ENCODE measurements at places on chromosomes 16 and 17. TPM values are rescaled to one million over a fixed set of nuclear protein-coding genes. Genes with fewer than 3 reads are reported as not detected.

CD300H gene
- total RNA-seq: not detected

EVPL gene
- not detected for total RNA-seq

OTOP2 gene
- total RNA-seq: not detected

TLCD1 gene
- 8.0 TPM for total RNA-seq

DEXI gene
- total RNA-seq: 38.5 TPM

C16orf78 gene
- total RNA-seq: not detected

NDUFB10 gene
- total RNA-seq: 132 TPM

HCRT gene
- total RNA-seq: not detected

MARVELD3 gene
- total RNA-seq: not detected

CFAP52 gene
- not detected for total RNA-seq

ABCC6 gene
- total RNA-seq: not detected

KATNIP gene
- 17.0 TPM for total RNA-seq

- H3K4me3 ChIP-seq: no peak overlapping the region
- H3K27me3 ChIP-seq: no peaks in the 10 kb centered on the region
- DNase-seq: no peak
- peaks cover 38% of the 10 kb centered on the region for H3K4me1 ChIP-seq
Measured at GRCh38 chr16:79318143-79318899, 282.2 kb downstream of the MAF start.

DNA sequence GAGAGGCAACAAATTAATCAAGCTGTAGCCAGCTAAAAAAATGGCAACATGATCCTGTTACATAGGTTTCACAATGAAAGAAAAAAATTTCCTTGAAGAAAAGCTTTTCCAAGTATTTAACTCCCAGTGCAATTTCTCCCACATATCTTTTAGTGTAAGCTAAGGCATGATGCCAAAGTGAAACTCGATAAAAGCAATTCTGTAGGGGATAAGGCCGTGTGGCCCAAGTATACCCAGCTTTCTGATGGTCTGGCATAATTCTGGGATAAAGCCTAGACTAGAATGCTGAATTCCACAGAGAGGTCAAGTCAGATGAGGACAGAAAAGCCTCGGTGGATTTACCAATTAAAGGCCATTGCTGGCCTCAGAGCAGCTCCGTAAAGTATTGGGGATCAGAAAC lies 36.2 kb downstream of the CTCF start:
- no peak for DNase-seq
- H3K27ac ChIP-seq: no peak overlapping the region
- peaks cover 14% of the 10 kb centered on the region for H3K36me3 ChIP-seq
- H3K4me3 ChIP-seq: no peak overlapping the region

- H3K4me3 ChIP-seq: no peak overlapping the region
- DNase-seq: no peak
- H3K36me3 ChIP-seq: no peaks in the 10 kb centered on the region
- no peaks in the 10 kb centered on the region for H3K27me3 ChIP-seq
Measured at GRCh38 chr16:64626776-64627175, 495.1 kb downstream of the CDH11 start.

GRCh38 chr16:732332-732731 lies 5.4 kb downstream of the HAGHL start:
- peaks cover 11% of the 10 kb centered on the region for H3K4me1 ChIP-seq
- no peak for DNase-seq
- H3K4me3 ChIP-seq: no peak overlapping the region
- no peaks in the 10 kb centered on the region for H3K27me3 ChIP-seq

DNA sequence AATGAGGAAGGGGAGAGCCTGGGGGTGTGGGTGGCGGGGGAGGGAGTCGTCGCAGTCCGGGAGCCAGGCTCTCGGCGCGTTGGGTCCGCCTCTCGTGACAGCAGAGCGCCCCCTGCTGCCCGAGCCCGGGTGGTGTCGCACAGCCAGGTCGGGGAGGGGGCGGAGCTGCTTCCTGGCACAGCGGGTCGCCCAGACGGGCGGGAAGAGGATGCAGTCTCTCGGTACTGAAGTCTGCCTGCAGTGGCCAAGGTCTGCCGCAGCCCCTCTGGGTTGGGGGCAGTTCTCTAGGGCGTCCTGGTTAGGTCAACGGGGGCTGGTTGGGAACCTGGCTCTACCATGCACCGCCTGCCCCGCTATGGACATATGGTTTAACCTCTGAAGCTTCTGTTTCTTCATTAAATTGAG lies 38.2 kb upstream of the CCDC182 start:
- peaks cover 25% of the 10 kb centered on the region for H3K27me3 ChIP-seq
- no peak overlapping the region for H3K27ac ChIP-seq
- no peaks in the 10 kb centered on the region for H3K36me3 ChIP-seq
- no peaks in the 10 kb centered on the region for H3K4me1 ChIP-seq

GRCh38 chr16:69126221-69126620 lies 6.2 kb downstream of the CHTF8 start:
- DNase-seq: no peak
- no peak overlapping the region for H3K4me3 ChIP-seq
- no peaks in the 10 kb centered on the region for H3K27me3 ChIP-seq
- H3K4me1 ChIP-seq: peaks cover 20% of the 10 kb centered on the region

DNA sequence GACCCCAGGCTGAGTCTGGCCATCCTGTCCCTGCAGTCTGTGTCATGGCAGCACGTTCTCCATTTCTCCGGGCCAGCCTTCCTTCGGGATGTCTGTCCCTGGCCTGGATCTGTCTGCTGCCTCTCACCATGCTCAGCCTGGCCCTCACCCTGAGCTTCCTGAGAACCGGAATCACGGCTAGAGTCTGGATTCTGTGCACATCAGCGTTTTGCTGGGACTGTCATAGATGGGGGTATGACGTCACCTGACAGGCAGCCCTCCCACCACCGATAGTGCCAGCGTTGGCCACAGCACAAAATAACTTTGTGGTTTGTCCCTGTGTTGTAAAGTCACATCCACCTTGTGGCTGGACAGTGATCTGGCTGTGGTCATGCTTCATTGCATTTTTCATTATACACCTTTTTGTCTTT lies 59.2 kb downstream of the B9D1 start:
- no peak overlapping the region for H3K4me3 ChIP-seq
- H3K36me3 ChIP-seq: no peaks in the 10 kb centered on the region
- H3K27ac ChIP-seq: no peak overlapping the region
- DNase-seq: no peak

DNA sequence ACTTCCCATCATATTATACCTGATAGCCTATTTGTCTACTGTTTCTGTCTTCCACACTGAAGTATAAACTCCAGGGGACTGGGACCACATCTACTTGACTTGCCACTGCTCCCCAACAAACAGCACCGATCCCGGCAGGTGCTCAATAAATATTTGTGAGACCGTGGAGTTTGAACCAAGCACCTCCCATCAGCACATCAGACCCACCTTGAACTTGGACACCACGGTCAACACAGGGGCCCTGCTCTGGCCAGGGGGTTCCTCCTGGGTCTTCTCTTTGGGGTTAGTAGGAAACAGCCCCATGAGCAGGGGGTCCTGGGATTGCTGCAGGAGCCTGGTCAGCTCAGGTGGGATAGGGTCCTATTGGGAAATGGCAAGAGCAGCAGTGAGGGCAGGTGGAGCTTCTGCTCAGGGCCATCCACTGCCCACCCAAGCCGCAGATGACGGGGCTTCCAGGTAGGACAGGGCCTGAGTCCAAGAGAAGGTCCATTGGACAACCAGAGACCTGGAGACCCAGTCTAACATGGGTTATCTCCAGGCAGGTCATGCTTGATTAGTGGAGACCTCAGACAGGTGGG lies 19.9 kb downstream of the ZNHIT3 start:
- H3K36me3 ChIP-seq: peaks cover 80% of the 10 kb centered on the region
- no peaks in the 10 kb centered on the region for H3K4me1 ChIP-seq
- no peak for DNase-seq
- no peaks in the 10 kb centered on the region for H3K27me3 ChIP-seq

- no peak overlapping the region for H3K27ac ChIP-seq
- H3K36me3 ChIP-seq: peaks cover 13% of the 10 kb centered on the region
- H3K27me3 ChIP-seq: no peaks in the 10 kb centered on the region
- DNase-seq: no peak
- H3K4me3 ChIP-seq: no peak overlapping the region
Measured at GRCh38 chr16:81517629-81518438, 73.2 kb downstream of the CMIP start.

- H3K27ac ChIP-seq: no peak overlapping the region
- no peaks in the 10 kb centered on the region for H3K4me1 ChIP-seq
- peaks cover 20% of the 10 kb centered on the region for H3K27me3 ChIP-seq
- H3K36me3 ChIP-seq: no peaks in the 10 kb centered on the region
- no peak overlapping the region for H3K4me3 ChIP-seq
- DNase-seq: no peak
Measured at GRCh38 chr17:63498626-63499195, 21.9 kb downstream of the ACE start.

GRCh38 chr17:65028545-65028843 lies 28.0 kb downstream of the GNA13 start:
- peaks cover 55% of the 10 kb centered on the region for H3K4me1 ChIP-seq
- no peaks in the 10 kb centered on the region for H3K27me3 ChIP-seq
- peak overlapping the region; percentile 35 for H3K27ac ChIP-seq

DNA sequence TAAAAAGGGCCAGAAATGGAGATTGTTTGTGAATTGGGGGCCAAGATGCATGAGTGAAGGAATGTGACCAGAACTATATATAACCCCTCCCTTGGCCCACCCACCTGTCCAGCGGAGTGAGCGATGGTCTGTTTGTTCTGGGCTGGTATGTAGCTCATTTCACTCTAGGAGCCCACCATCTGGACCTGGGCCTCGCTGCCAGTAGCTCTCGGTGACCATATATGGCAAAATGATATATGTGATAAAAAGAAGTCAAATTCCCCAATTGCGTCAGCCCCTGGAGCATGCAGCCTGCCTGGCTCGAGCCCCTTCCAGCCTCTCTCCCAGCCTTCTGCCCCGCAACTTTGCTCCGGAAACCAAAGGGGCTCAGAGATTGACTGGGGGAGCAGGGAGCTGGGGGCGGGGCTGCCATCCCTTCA lies 47.3 kb downstream of the CCDC42 start:
- H3K27me3 ChIP-seq: peaks cover 3% of the 10 kb centered on the region
- H3K4me3 ChIP-seq: no peak overlapping the region
- no peaks in the 10 kb centered on the region for H3K36me3 ChIP-seq

DNA sequence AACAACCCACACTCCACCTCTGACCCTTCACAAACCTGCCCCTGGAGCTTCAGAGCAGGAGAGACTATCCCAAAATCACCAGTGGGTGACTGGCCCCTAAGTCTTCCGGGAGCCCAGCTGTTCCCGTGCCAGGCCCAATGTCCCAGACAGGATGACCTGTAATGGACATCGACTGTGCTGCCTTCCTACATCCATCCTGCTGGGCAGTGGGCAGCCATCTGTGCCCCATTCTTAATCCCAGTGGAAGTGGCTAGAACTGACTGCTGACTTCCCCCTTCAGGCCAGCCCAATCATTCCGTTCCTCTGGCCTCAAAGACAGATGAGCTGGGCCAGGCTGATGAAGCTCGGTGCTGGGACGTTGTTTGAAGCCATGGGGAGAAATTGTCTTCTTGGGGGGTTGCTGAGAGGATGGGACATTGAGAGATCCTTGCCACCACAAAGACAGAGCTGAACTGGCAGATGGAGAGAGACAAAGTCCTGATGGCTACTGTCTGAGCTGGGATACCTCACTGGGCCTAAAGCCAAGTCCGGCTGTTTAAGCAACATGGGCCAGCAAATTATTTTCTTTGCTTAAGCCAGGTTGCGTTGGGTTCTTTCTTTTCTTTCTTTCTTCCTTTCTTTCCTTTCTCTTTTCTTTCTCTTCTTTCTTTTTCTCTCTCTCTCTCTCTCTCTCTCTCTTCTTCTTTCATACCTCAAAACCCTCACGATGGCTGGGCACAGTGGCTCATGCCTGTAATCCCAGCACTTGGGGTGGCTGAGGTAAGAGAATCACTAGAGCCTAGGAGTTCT lies 17.9 kb upstream of the ALOX15B start:
- H3K27ac ChIP-seq: no peak overlapping the region
- H3K4me1 ChIP-seq: peaks cover 11% of the 10 kb centered on the region
- H3K27me3 ChIP-seq: peaks cover 14% of the 10 kb centered on the region
- no peaks in the 10 kb centered on the region for H3K36me3 ChIP-seq
- DNase-seq: no peak

GRCh38 chr16:4412854-4413253 lies 3.5 kb downstream of the CORO7 start:
- H3K4me1 ChIP-seq: peaks cover 31% of the 10 kb centered on the region
- H3K27ac ChIP-seq: no peak overlapping the region
- no peak for DNase-seq
- peaks cover 31% of the 10 kb centered on the region for H3K36me3 ChIP-seq
- H3K27me3 ChIP-seq: no peaks in the 10 kb centered on the region

- H3K4me1 ChIP-seq: peaks cover 21% of the 10 kb centered on the region
- H3K4me3 ChIP-seq: no peak overlapping the region
- H3K27me3 ChIP-seq: peaks cover 1% of the 10 kb centered on the region
- H3K36me3 ChIP-seq: no peaks in the 10 kb centered on the region
- no peak for DNase-seq
- H3K27ac ChIP-seq: no peak overlapping the region
Measured at GRCh38 chr16:56709443-56710040, 20.4 kb upstream of the NUP93 start.

DNA sequence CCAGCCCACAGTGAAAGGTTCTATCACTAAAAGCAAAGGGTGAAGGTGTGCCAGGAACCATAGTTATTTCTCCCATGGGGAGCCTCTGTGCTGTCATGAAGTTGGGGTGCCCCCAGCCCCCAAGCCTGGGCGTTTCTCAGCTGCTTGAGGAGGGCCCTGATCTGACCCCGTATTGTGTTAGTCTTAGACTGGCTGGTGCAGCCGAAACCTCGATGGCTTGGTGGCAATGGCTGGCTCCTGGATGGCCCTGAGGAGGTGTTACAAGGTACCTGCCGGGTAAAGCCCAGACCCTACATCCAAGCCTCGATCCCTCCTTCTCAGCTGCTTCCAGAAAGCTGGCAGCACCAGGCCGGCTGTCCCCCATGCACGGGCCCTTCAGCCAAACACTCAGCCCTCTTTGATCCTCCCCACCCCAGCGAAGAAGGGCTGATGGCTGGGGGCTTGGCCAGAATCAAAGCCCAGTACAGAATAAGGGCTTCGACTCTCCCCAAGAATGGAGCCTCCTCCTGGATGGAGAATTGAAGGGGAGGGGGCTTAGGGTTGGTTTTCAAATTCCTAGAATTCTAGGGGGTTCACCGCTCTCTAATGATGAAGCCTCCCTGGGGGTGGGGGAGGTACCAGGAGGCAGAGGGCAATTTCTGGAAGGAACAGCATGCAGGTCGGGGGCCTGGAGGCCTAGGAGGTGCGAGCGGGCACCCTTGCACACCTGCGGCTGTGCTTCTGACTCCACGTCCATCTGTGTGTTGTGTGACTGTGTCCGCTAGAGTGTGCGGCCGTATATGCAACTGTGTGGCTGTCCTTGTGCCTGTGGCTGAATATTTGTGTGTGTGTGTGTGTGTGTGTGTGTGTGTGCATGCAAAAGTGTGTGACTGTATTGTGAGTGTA lies 23.7 kb downstream of the WFDC1 start:
- no peak for DNase-seq
- no peak overlapping the region for H3K27ac ChIP-seq
- H3K27me3 ChIP-seq: peaks cover 8% of the 10 kb centered on the region
- no peak overlapping the region for H3K4me3 ChIP-seq
- H3K4me1 ChIP-seq: no peaks in the 10 kb centered on the region
- no peaks in the 10 kb centered on the region for H3K36me3 ChIP-seq

DNA sequence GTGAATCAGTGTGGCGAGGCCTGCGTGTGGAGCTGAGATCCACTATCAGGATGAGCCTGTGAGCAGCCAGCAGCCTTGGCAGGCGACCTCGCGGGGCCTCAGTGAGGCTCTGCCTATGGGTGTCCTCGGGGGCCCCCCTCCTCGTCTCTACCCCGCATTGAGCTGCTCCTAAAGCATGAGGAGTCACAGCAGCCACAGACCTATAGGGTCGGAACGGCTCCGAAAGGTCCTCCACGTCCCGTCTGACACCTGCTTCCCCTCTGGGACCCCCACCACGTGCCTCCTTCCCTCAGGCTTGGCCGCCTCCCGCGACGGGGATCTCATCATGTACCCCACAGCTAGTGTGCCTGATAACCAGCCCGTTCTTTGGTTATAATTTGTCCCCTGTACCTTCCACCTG lies 28.8 kb downstream of the GRIN2C start:
- H3K27ac ChIP-seq: no peak overlapping the region
- H3K4me1 ChIP-seq: no peaks in the 10 kb centered on the region
- no peaks in the 10 kb centered on the region for H3K36me3 ChIP-seq

Measured in activated T-helper 2 cell treated with anti-CD3 and anti-CD28 coated beads, Interferon-gamma antibody, Interleukin-2, Interleukin-4, amounts not matched to agents 10 μg/mL and 5 μg/mL and 100 μg/mL, durations not matched to agents 14 hours and 24 hours and 36 hours (primary cell).